ENCODE measurements at places on chromosomes 12 and 14.

- no peak for DNase-seq
Measured at GRCh38 chr14:75519826-75520728, 2.2 kb upstream of the BATF start.

DNA sequence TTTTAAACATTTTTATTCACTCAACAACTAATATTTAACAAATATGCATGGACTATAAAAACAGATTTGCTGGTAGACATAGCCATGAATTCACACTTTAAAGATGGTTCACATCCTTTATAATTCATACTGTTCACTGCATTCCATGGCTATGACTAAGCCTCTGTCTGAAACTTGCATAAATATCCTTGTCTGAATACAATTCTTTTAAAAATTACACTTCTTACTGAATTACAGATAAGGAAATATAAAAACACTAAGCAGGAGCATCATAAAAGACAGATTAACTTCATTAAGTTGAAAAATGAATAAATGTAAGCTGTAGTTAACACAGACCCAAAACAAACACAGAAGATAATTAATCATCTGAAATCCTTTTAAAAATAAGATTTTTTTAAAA is 53.8 kb downstream of the GXYLT1 start:
- DNase-seq, result no peak

GRCh38 chr12:3726456-3726855 is 26.5 kb downstream of the CRACR2A start:
- no peak for DNase-seq

- DNase-seq, result no peak
Measured at GRCh38 chr12:21566223-21566906, 38.3 kb downstream of the GYS2 start.

- DNase-seq, result no peak
Measured at GRCh38 chr14:100246809-100247428, 8.0 kb downstream of the YY1 start.

GRCh38 chr14:81222691-81223090 is 1.9 kb upstream of the GTF2A1 start:
- DNase-seq, result no peak

- DNase-seq, result no peak
Measured at GRCh38 chr12:111038077-111038476, 117.7 kb upstream of the MYL2 start.

GRCh38 chr14:43671716-43672485 is 835.2 kb downstream of the FSCB start:
- DNase-seq, result no peak

GRCh38 chr12:54363618-54364017 is 668 bp downstream of the GPR84 start:
- DNase-seq, result no peak

- DNase-seq, result no peak
Measured at GRCh38 chr14:81811705-81812269, 278.1 kb upstream of the SEL1L start.

DNA sequence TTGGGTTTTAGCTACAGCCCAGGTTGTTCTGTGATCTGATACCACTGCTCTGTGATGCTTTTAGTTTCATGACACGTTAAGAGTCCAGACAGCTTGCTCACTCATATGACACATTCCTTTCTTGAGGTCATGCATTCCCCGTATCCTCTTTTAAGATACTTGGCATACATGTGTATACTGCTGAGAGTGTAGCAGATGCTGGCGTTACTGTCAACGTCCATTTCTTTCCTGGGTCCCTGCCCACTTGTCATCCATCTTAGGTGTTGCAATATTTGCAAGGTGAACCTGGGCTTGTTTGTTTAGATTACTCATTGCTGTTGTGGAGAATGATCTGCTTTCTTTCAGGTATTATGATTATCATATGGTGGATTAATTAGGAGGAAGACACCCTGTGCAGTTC is 9.1 kb upstream of the EMP1 start:
- DNase-seq, result no peak

- DNase-seq, result no peak
Measured at GRCh38 chr14:104431351-104431928, 148.1 kb upstream of the C14orf180 start.

DNA sequence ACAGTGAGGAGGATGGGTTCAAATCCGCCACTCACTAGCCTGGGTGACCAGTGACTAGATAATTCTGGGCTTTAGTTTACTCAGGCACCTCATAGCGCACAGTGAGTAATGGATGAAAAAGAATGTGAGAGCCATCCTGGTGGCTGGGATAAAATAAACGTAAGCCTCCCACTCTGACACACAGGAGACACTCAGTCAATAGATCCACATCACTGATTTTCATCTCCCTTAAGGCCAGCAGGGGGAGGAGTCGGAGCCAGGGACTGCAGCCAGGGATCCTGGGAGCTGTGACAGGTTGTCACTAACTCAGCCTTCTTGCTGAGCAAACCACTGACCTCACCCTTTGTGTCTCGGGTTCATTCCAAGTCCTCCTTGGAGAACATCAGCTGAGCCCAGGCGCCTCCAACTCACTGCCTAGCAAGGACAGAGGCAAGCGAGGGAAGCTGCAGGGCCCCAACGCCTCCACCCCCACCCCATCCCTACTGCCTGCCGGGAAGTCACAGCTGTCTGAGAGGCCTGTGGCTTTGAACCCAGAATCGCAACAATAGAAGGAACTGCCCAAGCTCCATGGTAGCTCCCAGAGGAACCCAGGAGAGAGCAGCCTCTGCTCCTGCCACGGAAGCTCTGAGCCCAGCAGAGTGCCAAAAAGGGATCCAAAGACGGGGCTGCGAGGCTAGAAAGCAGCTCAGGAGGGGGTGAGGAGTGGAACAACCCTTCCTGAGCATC is 30.7 kb downstream of the PXN start:
- DNase-seq, result no peak

- DNase-seq, result no peak
Measured at GRCh38 chr12:44972746-44973421, 78.0 kb downstream of the DBX2 start.

DNA sequence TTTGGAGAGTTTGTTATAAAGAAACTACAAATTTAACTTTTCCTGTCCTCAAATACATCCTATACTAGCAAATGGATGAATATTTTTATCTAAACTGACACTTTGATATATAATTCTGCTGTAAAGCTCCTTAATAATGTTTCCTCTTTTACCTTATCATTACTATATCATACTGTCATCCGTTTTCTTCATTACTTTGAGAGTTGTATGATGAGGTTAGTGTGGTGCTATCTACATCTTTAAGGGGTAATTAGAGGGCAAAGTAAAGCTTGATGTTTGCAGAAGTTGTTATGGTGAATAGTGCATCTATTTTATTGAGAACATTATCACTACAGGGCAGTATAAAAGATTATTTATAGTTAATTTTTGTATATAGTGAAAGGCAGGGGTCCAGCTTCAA is 36.1 kb downstream of the LIN7A start:
- DNase-seq, result no peak

DNA sequence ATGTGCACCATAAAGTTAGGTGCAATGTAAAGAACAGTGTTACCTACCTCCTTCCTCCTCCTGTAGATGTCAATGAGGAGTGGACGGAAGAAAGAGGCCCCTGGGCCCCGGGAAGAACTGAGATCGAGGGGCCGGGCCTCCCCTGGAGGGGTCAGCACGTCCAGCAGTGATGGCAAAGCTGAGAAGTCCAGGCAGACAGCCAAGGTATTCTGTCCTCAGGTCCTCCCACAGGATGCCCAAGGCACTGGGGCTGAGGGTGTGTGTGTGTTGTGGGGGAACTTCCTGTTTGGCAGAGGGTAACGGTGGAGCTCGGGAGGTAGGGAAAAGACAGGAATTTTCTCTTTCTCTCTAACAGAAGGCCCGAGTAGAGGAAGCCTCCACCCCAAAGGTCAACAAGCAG is 6.4 kb downstream of the ATN1 start:
- no peak for DNase-seq

GRCh38 chr14:24695265-24696241 is 61.6 kb upstream of the GZMB start:
- DNase-seq, result no peak

- no peak for DNase-seq
Measured at GRCh38 chr12:12997156-12997555, 2.9 kb downstream of the HEBP1 start.

DNA sequence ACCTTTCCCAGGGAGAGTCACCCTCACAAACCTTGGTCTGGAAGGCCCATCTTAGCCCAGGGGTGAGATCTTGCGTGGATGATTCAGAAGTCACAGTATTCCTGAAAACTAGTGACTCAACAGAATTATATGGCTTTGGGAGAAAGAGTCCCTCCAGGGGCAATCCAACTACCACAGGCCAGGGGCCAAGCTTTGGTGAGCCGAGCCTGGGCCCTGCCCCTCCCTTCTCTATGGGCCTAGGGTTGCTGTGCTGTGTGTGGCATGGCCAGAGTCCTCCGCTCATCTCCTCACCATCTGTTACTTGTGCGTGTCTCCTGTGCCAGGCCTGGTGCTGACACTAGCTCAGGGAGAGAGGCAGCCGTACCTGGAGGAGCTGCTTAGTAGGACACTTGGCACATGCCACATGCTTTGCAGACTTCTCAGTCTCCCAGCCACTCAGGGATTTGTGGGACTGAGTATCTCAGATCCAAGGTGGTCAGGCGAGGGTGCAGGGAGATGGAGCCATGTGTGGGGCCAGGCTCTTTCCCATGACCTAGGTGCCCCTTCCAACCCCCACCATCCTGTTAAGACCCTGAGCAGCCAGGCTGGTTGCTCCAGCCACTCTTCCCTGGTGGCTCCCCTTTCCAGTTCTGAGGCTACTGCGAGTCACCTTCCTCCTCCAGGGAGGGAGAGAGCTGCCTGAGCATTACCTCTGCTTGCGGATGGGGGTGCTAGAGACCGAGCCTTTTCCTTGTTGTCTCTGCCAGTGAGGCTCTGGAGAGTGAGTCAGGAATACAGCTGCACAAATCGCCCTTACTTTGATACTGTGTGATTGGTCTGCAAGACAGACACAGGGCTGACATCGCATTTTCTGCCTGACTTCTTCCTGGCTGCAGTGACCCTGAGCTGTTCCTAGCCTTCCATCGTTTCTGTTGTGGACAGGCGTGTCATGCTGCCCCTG is 94.1 kb downstream of the SLC25A47 start:
- DNase-seq, result peak; percentile 43

DNA sequence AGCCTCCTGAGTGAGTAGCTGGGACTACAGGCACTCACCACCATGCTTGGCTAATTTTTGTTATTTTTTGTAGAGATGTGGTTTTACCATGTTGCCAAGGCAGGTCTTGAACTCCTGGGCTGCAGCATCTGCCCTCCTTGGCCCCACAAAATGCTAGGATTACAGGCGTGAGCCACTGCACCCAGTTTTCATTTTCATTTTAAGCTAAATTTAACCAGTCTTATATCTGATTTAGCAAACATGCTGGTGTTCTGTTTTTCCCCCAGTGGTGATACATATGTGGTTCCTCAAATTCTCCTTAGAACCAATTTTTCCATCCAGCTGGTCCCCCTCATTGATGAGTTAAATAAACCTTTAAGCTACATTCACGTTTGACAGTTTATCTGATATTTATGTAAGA is 43.8 kb upstream of the BICD1 start:
- no peak for DNase-seq

GRCh38 chr14:102539544-102540314 is 30.2 kb upstream of the ANKRD9 start:
- no peak for DNase-seq

DNA sequence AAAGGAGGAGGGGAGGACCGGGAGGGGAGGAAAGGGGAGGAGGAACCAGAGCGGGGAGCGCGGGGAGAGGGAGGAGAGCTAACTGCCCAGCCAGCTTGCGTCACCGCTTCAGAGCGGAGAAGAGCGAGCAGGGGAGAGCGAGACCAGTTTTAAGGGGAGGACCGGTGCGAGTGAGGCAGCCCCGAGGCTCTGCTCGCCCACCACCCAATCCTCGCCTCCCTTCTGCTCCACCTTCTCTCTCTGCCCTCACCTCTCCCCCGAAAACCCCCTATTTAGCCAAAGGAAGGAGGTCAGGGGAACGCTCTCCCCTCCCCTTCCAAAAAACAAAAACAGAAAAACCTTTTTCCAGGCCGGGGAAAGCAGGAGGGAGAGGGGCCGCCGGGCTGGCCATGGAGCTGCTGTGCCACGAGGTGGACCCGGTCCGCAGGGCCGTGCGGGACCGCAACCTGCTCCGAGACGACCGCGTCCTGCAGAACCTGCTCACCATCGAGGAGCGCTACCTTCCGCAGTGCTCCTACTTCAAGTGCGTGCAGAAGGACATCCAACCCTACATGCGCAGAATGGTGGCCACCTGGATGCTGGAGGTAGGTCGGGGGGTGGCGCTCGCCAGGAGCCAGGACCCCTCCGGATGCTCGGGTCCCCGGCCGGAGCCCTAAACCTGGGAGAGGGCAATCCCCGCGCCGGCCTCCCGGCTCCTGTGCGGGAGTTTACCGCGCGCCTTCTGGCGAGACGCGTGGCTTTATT is at the start of gene CCND2:
TSS of gene CCND2 (plus strand) at position 111 of the 744 bp plus-strand sequence. CDS start at position 390, 279 bp downstream.
- peak; percentile 81 for DNase-seq

GRCh38 chr14:68082698-68083291 is 263.2 kb downstream of the RAD51B start:
- no peak for DNase-seq

GRCh38 chr12:116265351-116266147 is 11.9 kb downstream of the MED13L start:
- no peak for DNase-seq

DNA sequence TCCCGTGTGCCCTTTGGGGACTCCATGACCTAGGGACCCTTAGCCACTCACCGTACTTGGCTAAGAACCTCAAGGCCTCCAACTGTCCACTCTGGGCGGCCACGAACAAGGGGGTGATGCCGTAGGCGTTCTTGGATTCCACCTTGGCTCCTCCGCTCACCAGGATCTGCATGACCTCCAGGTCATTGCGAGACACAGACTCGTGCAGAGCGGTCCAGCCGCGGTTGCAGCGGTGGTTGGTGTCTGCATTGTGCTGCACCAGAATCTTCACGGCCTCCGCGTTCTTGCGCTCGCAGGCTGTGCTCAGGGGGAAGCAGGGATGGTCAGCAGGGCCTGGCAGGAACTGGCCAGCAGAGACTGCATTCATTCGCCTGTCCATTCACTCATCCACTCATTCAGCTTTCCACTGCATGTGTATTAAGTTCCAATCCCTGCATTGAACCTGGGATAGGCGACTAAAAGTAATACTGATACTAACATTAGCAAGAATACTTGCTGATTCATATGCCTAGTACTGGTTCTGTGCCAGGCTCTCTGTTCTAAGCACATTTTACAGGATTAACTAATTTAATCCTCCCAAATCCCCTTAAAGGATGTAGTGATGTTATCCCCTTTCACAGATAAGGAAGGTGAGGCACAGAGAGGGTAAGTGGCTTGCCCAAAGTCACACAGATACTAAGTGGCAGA is 23.9 kb downstream of the FAM181A start:
- DNase-seq, result no peak

DNA sequence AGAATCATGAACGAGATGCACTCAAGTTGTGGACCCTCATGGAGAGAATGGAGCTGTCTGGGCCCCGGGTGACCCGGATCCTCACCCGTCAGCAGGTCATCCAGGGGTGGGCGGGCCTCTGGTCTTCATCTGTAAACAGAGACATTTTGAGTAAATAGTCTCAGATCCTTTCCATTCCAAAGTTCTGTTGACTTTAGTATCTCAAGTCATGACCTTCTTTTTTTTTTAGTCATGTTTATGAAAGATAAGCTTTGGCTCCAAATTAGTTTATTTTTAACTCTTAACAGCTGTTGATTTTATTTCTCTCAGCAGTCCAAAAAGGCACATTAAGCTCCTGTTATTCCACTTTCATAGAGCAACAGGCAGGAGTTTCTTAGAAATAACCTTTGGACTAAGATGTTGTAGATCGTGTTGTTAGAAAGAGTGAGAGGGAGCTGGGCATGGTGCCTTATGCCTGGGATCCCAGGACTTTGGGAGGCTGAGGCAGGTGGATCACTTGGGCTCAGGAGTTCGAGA is 48.9 kb upstream of the AMN start:
- DNase-seq, result no peak
